Naive thymus-derived CD8-positive, alpha-beta T cell (primary cell): ENCODE measurements at places on chromosomes 2 and 18. TPM values are rescaled to one million over a fixed set of nuclear protein-coding genes. Genes with fewer than 3 reads are reported as not detected.
A peak's percentile ranks its signal among the peaks of the same experiment; 100 is the strongest.

DNA sequence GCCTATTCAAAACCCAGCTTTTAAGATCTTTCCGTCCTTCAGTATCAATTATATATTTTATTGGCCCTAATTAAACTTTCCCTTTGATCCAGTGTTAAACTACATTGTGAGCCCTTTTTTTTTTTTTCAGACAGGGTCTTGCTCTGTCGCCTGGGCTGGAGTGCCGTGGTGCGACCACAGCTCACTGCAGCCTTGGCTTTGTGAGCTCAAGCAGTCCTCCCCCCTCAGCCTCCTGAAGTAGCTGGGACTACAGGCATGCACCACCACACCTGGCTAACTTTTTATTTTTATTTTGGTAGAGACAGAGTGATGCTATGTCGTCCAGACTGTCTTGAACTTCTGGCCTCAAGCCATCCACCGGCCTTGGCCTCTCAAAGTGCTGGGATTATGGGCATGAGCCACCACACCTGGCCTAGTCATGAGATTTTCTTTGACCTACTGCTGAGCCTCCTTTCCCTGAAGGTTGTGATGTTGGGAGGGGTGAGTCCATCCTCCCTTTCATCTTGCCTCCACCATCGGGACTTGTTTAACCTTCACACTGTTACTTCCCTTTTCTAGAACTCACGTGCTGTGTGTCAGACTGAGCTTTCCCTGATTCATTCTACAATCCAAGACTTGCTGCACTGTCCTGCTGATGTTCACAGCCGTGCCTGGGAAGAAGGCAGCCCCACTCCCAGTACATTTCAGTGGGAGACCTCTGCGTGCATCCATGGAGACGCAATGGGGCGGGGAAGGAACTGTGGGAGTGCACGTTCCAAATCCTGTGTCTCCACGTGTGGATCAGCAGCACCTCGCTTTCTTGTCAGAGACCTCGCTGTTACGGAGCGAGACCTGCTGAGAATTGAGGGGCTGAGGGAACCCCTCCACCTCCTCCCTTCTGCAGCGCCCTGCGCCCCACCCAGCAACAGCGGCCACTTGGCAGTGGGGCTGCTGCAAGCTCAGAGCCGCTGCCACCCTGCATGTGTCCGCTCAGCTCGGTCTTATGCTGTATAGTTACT is 10.8 kb downstream of the OXER1 start:
- peaks cover 15% of the 10 kb centered on the region for H3K36me3 ChIP-seq
- no peak for DNase-seq
- no peak overlapping the region for H3K4me3 ChIP-seq

- H3K36me3 ChIP-seq: no peaks in the 10 kb centered on the region
- H3K4me3 ChIP-seq: no peak overlapping the region
- no peaks in the 10 kb centered on the region for H3K4me1 ChIP-seq
- peaks cover 5% of the 10 kb centered on the region for H3K27me3 ChIP-seq
Observed at GRCh38 chr2:2466534-2466933, 135.5 kb upstream of the MYT1L start.

DNA sequence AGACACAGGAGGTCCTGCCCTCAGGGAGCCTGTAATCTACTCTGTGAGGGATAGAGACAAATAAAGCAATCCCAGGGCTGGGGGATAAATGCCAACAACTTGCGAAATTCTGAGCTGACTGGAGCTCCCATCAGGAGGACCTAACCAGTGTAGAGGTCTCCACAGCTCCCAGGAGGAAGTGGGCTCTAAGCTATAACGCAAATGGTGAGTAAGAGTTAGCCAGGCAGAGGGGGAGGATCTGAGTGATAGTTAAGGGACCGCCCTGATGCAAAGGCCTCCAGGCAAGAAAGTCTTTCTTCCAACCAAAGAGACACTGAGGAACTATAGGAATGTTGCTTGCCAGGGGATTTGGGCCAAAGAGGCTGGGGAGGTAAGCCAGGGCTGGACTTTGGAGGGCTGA is 16.0 kb upstream of the ZNF532 start:
- no peak overlapping the region for H3K27ac ChIP-seq
- peaks cover 93% of the 10 kb centered on the region for H3K27me3 ChIP-seq
- DNase-seq: no peak
- H3K4me1 ChIP-seq: no peaks in the 10 kb centered on the region

DNA sequence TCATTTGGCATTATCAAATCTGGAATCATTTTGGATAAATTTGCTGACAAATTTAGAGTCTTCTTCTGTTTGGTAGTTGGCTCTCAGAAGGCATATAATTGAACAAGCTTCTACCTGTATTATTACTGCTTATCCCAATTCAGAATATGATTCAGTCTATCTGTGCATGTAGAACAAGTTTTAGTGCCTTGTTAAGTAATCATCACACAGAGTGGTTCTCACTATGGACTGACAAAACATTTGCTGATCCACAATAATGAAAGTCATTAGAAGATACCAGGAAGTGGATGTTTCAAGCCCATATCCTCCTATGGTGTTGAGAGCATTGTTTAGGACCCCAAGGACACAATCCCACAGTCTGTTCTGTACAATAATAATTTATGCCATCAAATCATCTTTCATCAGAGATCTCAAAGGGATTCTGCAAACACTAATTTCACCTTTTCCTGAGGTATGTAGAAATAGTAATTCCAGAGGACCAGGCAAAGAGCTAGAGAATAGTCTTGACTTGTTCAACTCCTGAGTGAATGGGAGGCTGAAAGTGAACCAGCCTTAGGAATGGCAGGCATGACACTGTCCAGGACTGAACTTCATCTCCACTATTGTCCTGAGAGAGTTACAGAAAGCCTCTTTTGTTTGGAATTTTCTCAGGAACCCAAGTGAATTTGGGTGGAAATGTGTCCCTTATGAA is 29.6 kb upstream of the DSC1 start:
- H3K27me3 ChIP-seq: no peaks in the 10 kb centered on the region
- no peaks in the 10 kb centered on the region for H3K36me3 ChIP-seq
- H3K4me1 ChIP-seq: no peaks in the 10 kb centered on the region
- H3K27ac ChIP-seq: no peak overlapping the region
- no peak for DNase-seq

DNA sequence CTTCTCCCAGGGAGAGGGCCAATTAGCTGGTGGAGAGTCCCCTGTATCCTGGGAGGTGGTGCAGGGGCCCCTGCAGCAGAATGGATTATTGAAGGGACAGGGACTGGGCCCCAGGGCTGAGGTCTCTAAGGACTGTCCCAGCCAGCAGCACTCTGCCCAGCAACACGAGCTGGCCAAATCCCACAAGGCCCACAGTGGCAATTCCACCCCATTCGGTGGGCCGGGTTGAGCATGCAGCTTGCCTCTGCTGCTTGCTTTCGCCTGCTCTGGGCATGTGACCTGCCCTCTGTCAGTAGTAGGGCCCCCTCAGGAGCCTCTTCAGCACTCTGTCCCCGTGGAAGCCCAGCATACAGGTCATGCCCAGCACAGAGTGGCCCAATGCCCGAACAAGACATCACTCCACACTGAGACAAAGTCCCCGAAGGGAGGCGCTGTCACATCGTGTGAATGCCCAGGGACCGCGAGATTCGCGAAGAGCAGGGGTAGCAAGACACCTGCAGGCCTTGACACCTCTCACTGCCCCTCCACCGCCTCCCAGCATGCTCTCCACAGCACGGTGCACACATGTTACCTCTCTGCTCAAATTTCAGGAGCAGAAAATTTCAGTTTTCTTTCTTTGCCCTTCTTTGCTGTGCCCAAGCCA is 65.4 kb downstream of the CRACDL start:
- H3K36me3 ChIP-seq: no peaks in the 10 kb centered on the region
- no peak overlapping the region for H3K27ac ChIP-seq
- DNase-seq: no peak
- H3K4me1 ChIP-seq: no peaks in the 10 kb centered on the region
- peaks cover 1% of the 10 kb centered on the region for H3K27me3 ChIP-seq

DNA sequence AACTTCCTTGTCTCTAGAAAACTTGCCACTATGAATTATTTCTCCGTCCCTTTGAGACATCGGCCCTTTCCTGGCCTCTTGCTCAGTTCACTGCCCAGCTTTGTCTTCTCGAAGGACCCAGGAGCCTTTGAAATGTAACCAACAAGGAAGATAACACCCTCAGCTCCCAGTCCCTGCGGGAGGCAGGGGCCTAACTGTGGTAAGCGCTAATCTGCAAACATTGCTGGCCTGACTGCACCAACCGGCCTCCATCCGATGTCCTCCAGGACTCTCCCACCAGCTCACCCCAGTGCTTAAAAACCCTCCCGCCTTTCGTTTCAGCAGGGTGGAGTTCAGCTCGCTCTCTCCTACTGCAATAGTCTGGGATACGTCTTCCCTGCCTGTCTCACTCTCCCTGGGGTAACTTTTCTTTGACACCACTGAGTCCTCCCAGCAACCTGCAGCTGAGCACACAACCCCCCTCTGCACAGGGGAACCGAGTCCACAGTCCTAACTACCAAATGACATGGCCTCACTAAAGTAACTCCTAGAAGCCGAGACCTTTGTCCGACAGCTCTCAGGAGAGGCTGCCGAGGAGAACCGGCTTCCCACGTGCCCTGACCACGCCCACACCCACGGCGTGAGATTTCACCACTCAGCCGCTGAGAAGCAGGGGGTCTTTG is 76.1 kb downstream of the MBP start:
- peak overlapping the region; percentile 76 for H3K4me3 ChIP-seq
- H3K27ac ChIP-seq: peak overlapping the region; percentile 98
- no peaks in the 10 kb centered on the region for H3K27me3 ChIP-seq
- H3K36me3 ChIP-seq: no peaks in the 10 kb centered on the region
- H3K4me1 ChIP-seq: peaks cover 78% of the 10 kb centered on the region

GRCh38 chr2:18435426-18436037 is 124.9 kb downstream of the RDH14 start:
- H3K27me3 ChIP-seq: peaks cover 10% of the 10 kb centered on the region
- H3K4me3 ChIP-seq: no peak overlapping the region
- H3K4me1 ChIP-seq: no peaks in the 10 kb centered on the region
- no peak overlapping the region for H3K27ac ChIP-seq
- H3K36me3 ChIP-seq: no peaks in the 10 kb centered on the region

DNA sequence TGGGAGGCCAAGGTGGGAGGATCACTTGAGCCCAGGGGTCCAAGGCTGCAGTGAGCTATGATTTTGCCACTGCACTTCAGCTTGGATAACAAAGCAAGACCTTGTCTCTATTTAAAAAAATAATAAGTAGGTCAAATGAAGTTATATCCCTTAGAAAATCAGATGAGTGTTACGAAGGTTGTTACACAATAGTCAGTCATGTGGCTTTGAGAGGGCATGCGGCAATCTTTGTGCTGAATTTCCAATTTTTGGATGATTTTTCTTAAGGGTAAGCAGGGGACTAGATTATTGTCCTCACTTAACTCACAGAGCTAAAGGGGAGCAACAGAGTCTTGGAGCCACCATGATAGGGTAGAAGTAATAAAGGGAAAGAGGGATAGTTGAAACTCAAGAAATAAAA is 71.8 kb downstream of the B3GNT2 start:
- no peak overlapping the region for H3K27ac ChIP-seq
- H3K4me1 ChIP-seq: peaks cover 11% of the 10 kb centered on the region
- H3K36me3 ChIP-seq: no peaks in the 10 kb centered on the region

GRCh38 chr2:9194352-9194751 is 12.3 kb upstream of the ASAP2 start:
- DNase-seq: no peak
- no peak overlapping the region for H3K27ac ChIP-seq
- no peaks in the 10 kb centered on the region for H3K4me1 ChIP-seq
- peaks cover 16% of the 10 kb centered on the region for H3K27me3 ChIP-seq
- no peaks in the 10 kb centered on the region for H3K36me3 ChIP-seq

SCN7A gene
- polyA plus RNA-seq: not detected

HYCC2 gene
- polyA plus RNA-seq: 32.5 TPM

SALL3 gene
- not detected for polyA plus RNA-seq
